ENCODE measurements at places on chromosomes 12 and 14.

DNA sequence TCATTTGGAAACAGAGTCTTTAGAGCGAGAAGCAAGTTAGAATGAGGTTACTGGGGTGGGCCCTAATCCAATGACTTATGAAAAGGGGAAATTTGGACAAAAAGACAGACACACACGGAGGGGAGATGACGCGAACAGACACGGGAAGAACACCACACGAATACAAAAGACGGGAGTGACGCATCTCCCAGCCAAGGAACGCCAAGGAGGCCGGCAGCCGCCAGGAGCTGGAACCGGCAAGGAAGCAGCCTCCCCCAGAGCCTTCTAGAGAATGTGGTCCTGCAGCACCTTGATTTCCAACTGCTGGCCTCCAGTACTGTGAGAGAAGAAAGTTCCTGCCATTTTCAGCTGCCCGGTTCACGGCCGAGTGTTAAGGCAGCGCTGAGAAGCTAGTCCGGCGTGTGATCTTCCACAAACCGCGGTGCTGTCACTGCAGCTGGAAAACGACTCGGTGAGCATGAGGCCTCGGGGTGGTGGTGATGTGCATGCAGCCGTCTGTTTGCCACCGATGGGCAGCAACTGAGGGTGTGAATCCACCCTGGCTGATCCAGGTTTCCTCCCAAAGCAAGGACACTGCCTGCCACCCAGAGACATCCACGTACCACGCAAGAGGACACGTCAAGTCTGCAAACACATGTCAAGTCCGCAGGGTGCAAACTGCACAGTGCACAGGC is 124.5 kb downstream of the NCOR2 start:
- ATAC-seq: no peak

DNA sequence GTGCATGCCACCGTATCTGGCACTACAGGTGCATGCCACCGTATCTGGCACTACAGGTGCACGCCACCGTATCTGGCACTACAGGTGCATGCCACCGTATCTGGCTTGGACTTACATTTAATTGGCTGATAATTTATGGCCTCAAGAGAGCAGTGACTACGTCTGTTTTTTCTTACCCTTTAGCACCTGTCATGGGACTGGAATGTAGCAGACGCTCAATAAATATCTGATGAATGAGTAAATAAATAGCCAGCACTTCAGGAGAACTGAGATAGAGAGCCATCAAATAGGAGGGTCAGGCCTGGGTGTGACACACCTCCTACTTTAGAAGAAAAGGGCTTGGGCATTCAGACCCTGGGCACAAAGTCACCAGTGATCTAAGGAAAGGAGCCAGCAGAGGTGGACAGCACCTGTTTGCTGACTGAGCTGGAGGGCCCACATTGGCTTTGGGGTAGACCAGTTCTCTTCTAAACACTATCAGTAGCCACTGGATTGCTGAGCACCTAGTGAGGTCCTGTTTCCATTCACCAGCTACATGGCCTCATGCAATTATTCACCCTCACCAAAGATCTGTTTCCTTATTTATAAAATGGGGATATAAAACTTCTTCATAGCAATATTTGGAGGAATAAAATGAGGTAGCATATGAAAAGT is 50.1 kb downstream of the RFX4 start:
- ATAC-seq: no peak

DNA sequence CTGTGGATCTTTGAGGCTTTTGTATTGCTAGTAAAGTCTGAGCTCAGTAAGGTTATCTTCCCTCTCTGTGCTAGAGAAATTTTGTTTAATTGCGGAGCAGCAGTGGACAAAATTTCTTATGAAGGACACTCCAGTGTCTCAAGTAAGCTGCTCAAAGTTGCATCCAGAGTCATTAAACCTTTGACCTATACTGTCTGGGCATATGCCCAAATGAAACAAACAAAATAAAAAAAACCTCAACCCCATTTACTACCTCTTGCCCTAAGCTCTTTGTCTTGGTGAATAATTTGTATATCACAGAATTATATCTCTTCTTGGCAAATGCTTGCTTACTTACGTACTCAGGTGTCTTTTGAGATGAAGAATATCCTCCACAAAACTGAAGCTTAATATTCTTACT is 465.2 kb downstream of the SOX5 start:
- ATAC-seq: no peak

DNA sequence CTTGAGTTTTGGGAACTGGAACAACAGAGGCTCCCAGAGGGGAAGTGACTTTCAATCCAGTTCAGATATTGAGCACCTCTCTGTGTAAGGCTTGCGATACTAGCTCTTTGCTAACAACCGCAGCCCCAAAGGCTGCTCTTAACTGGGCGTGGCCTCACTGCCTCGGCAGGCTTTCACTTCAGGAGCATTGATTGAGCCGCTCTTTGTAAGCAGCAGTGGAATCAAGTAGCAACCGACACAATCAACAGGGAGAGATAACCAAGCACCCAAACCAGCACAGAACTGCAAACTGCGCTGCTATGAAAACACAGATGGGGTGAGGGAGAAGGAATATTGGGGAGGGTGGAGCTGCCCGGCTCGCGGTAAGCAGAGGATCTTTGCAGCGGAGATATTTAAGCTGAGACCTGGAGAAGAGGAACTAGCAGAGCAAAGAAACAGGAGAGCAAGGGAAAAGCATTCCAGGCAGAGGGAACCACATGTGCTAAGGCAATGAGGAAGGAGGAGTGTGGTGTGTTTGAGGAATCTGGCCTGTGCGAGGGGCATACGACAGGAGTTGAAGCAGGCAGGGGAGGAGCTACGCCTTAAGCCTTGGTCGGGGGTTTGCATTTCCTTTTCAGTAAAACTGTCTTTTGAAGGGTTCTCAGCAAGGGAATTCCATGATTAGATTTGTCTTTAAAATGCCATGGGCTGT is 17.3 kb upstream of the YY1 start:
- no peak for ATAC-seq

DNA sequence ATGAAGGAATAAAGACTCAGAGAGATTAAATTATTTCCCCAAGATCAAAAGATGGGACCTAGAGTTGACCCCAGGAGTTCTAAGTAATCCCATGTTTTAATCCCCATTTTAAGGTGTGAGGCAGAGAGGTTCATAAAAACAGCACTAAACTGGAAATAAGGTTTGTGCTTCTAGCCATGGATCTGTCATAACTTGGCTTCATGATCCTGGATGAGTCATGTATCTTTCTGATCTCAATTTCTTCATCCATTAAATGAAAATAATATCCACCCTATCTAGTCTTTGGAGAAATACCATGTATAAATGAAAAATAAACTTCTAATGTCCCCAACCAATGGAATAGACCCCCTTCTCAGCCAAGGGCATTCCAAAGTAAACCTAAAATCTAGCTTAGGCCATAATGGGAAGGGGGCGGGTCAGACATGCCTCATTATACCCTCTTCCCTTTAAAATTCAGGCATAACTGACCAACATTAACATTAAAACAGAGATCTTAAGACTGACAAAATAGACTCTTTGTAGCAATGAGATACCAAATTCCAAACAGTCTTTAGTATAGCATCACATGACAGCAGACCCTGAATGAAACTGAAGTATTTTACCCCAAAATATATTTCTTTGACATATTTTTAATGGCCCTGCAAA is 47.8 kb downstream of the SLC41A2 start:
- ATAC-seq: peak; percentile 59

DNA sequence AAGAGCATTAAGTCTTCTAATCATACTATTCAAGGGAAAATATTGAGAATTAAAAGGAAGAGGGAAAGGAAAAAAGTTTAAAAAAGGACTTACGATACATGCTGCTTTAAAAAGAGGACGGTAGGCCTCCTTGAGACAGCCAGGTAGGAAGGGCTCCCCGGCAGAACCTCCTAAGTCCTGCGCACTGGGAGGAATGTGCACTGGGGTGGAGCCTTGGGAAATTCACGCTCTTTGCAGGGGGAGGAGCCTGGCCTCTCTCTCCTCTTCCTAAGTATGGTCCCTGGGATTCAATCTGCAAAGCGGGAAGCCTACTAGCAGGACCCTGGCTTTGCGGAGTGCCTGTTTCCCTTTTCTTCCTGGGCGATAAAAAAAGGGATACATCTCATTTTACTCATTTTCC is 553.0 kb downstream of the RPS29 start:
- ATAC-seq: no peak

DNA sequence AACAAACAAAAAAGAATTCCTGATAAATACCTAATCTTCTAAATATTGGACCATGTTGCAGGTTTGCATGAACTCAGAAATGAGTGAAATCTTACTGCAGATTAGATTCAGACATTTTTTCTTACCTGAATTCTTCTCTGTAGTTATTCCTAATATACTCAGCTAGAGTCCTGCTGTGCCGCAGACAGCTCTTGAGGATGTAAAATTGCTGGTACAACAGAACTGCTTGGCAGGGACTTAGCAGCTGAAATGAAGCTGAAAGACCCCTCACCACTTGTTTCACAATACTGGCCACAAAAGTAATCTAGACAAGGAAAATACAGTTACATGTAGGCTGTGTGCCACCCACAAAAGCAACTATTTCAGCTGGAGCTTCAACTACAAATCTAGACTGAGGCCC is 48.3 kb upstream of the KICS2 start:
- ATAC-seq: no peak

GRCh38 chr14:84555493-84555892 is 974.5 kb upstream of the FLRT2 start:
- no peak for ATAC-seq

- no peak for ATAC-seq
Observed at GRCh38 chr14:75335571-75335970, 56.9 kb downstream of the FOS start.

- ATAC-seq: no peak
Observed at GRCh38 chr12:6819106-6820030, 2.3 kb upstream of the GPR162 start.

DNA sequence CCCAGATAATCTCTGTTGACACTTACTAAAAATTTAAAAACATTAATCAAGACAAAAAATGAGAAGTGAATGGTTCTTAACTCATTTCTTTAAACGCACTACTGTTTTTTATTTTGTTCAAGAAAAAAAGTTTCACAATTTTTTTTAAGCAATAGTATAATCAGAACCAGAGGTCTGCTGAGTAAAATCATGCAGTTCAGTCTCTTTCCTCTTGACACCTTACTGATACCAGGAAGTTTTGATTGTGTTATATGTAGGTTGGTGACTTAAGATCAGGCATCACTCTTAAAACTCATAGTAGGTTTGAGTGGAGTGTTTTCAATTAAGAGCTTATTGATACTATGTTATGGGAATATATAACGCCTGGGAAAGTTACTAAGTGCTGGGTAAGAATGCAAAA is 121.4 kb downstream of the TRMT5 start:
- no peak for ATAC-seq

- ATAC-seq: peak; percentile 100
Observed at GRCh38 chr14:103597623-103598377, 31.2 kb upstream of the KLC1 start.

- ATAC-seq: no peak
Observed at GRCh38 chr12:108193493-108193892, 64.4 kb downstream of the WSCD2 start.

DNA sequence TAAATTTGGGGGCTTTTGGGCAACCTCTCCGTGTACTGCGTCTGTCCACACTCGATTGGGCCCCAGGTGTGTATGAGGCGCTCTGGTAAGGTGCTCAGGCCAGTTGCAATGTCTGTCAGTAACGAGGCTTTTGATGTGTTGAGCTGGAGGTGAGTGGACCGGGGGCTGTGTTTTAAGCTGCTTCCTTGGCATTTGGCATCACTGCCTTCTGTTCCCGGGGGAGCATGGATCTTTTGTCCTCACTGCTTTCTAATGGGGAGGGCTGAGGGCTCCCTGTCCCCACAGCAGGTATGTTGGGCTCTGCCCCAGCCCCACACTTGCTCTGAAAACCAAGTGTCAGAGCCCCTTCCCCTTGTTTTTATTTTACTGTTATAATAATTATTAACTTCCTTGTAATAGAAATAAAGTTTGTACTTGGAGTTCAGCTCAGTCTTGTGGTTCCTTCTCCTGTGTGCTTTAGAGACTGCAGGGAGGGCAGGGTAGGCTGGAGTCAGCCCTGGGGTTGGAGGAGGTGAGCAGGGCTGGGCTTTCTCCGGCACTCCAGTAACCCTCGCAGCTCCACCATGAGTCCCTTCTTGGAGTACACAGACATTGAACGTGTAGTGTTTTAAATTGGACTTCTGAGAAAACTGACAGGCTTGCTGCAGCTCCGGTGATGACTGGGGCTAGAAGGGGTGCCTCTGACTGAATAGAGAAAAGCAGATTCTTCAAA is 28.0 kb downstream of the TRAFD1 start:
- ATAC-seq: no peak

All from SK-N-SH treated with all-trans-retinoic acid at 6 μM for 48 hours (cell line).